ENCODE measurements at places on chromosomes 6 and 20. TPM values are rescaled to one million over a fixed set of nuclear protein-coding genes. Genes with fewer than 3 reads are reported as not detected.

DNA sequence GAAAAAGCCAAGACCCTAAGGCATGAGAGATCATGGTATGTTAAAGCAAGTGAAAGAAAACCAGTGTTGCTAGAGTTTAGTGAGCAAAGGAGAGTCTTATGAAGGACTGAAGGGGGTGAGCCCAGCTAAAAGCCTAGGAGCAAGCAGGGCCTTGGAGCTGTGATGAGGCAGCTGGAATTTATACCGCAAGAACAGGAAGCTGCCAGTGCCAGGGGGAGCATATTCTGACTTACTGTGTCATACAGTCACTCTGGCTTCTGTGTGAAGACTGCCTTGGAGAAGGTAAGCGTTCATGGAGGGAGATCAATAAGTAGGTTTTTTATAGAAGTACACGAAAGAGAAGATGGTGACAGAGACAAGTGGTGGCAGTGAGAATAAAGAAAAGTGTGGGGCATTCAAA lies 308.9 kb upstream of the THEMIS start:
- peak; percentile 83 for DNase-seq

The PHACTR1 gene
- total RNA-seq: 0.55 TPM

The CST1 gene
- not detected for total RNA-seq

- no peak for DNase-seq
Measured at GRCh38 chr20:57329608-57330221, at the start of gene SPO11. Gene SPO11 (plus strand): TSS chr20:57329803. CDS start chr20:57329868, 65 bp downstream.

GRCh38 chr6:108361312-108361932 lies 66.6 kb downstream of the AFG1L start:
- no peak for DNase-seq

All from A172 (cell line).